Spinal cord (tissue), 10 donors: ENCODE measurements at places on chromosomes 4 and X. TPM values are rescaled to one million over a fixed set of nuclear protein-coding genes. Genes with fewer than 3 reads are reported as not detected.

Gene FSTL5
- 35.7 TPM for polyA plus RNA-seq

Gene FAM184B
- polyA plus RNA-seq: 11.7 TPM

Gene NEIL3
- 2.7 TPM for polyA plus RNA-seq

Gene SYN1
- polyA plus RNA-seq: 182 TPM

Gene ARR3
- not detected for polyA plus RNA-seq
